A549 (cell line): ENCODE measurements at places on chromosomes 2 and 18. TPM values are rescaled to one million over a fixed set of nuclear protein-coding genes. Genes with fewer than 3 reads are reported as not detected.
A peak's percentile ranks its signal among the peaks of the same experiment; 100 is the strongest.

GRCh38 chr18:62518460-62519375 lies 4.1 kb upstream of the ZCCHC2 start:
- no peak for DNase-seq

DNA sequence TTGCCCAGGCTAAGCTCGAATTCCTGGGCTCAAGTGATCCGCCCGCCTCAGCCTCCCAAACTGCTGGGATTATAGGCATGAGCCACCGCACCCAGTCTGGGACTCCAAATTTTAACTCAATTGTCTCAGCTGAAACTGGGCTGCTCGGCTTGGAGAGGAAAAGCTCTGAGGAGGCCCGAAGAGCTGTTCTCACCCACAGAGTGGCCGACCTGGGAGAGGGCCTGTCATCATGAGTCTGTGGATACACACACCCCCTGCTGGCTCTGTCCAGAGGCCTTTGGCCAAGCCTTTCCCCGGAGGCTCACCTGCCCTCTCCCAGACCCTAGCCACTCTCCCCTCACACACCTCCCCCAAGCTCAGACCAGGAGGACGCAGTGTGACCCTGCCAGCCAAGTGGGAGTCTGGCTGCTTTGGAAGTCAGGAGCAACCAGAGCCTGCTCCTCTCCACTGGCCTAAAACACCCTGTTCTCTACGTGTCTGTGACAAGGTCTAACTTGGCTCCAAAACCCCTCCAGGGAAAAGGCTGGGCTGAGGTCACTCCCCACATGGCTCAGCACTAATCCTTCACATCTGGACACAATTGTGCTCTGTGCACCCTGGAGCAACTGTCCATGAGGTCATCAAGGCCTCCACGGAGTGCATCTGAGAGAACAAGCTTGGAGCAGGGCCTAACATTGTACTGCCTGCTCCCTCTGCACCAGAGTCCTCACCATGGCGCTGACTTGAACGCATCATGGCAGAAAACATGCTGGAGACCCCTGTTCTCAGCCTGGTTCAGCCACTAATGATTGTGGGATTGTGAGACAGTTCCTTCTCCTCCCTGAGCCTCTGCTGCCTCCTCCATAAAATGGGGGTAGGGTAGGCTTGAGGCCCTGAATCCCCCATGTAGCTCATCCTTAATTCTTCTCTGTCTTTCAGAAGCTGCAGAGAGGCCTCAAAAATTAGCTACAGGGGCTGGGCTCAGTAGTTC lies 49.9 kb upstream of the RAB6C start:
- DNase-seq: no peak

GRCh38 chr2:9378433-9379390 lies 44.6 kb downstream of the ITGB1BP1 start:
- DNase-seq: peak; percentile 61

DNA sequence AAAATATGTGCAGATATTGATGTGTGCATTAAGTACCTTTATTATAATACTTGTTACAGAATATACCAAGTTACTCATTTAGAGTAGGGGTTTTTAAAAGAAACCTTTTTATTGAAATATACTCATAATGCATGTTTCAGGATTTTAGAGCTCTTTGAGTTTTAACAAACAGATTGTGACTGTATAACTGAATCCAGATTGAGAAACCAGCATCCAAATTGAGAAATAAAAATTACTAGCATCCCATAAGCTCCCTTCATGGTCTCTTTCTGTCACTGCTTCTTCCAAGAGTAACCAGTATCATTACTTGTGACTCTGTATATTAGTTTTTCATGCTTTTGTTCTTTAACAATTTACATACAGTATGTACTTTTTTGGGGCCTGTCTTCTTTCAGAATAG lies 156.9 kb downstream of the UBR3 start:
- no peak for DNase-seq

DNA sequence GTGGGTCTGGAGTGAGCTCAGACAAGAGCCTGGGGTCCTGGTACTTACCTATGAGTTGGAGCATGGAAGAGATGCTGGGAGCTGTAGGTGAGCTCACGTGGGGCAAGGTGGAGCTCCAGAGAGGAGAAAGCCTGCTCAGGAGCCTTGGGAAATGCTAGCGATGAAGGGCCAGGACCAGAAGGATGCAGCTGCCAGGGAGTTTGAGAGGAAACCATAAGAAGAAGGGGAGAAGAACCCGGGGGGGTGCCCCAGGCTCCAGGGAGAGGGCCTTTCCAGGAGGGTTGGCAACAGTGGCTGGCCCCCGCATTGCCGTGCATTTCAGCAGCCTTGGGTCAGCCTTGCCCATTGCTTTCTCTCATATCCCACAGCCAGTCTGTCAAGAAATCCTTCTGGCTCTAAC lies 268.7 kb downstream of the GLI2 start:
- DNase-seq: no peak

DNA sequence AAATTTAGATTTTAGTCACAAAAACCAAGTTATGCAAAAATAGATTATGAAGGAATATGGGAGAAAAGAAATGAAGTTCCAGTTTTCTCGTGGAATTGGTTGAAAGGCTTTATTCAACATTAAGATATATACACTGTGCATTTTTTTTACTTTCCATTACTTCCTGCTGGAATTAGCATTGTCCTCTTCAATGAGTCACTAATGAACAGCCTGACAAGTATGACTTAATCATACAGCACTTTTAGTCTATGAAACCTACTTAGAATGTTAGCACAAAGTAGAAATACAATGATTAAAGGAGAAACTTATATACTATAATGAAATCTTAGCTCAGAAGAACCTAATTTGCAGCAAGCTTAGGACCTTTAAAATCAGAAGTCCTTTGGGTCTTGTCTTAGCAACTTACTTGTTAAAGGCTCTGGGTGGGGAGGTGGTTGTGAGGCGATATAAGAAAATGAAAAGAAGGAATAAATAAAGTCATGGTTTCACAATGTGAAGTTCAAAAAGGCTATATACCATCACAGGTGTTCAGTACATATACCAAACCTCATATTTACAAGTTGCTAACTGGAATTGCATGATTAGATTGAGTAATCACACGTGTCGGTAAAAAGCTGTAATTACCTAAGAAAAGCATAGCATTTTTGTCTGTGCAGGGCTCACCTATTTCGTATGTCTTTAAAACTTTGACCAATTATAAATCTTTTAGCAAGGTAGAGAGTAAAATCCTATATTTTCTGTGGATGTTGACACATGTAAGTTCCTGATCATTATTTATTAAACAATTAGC lies 236.8 kb downstream of the CAMKMT start:
- DNase-seq: no peak

- no peak for DNase-seq
These were observed 141.4 kb downstream of the COL4A4 start for GRCh38 chr2:227022608-227023007.

DNA sequence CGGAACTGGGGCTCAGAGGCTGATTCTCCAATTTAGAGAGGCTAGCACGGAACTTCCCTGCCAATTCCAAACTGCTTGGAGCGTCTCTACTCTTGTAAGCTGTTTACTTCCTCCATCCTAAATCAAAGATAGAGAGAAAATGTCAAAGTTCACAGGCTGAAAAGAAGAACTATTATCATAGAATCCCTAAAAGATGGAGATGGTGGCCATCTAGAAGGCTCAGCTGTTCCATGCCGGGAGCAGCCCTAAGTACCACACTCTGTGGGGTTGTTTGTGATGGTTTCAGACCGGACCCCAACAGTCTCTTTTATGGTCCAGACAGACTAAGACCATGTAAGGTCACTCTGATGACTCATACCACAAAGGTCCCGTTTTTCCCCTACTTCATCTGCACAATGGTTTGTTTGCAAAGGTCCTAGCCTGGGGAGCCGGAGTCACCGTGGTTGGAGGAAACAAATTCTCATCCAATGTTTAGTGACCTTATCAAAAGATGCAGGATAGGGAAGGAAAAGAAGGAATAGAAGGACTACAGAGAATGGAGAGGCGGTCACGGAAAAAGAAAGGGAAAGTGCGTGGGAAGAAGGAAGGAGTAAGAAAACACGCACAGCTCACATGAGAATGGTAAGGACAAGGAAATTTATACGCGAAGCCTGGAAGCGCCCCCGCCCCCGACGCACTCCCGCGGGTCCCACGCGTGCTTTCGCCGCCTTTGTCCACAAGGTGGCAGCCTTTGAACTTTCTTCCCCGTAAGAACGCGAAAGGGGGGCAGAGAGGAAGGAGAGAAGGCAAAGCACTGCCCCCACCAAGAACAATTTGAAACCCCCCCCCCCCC lies 453 bp upstream of the ANTXR1 start:
- peak; percentile 74 for DNase-seq

The ALPP gene
- polyA plus RNA-seq: 0.18 to 0.31 TPM (median 0.18 TPM) in 3 replicates

The MROH2A gene
- 0.04 to 0.28 TPM (median 0.10 TPM) in 3 replicates for polyA plus RNA-seq

The CHST9 gene
- not detected in 3 replicates for polyA plus RNA-seq
